ENCODE measurements at places on chromosomes 6 and 20.

- DNase-seq, result no peak
Measured at GRCh38 chr6:168871642-168872315, 381.9 kb downstream of the THBS2 start.

DNA sequence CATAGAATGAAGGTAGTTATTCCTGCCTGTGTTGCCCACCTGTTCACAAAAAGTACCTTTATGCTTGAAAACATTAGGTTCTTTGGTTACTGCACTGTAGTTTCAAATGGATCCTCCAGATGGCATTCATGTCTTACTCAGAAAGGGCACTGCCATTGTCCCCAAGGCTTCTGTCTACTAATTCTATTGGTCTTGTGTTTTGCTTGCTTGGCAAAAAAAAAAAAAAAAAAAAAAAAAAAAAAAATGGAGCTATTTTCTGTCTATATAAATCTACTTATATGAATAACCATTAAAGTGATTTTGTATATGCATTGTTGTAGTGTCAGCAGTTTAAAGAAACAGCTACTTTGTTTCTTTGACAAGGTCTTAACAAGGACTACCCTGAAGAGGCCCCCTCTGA is 12.7 kb upstream of the EFHC1 start:
- no peak for DNase-seq

DNA sequence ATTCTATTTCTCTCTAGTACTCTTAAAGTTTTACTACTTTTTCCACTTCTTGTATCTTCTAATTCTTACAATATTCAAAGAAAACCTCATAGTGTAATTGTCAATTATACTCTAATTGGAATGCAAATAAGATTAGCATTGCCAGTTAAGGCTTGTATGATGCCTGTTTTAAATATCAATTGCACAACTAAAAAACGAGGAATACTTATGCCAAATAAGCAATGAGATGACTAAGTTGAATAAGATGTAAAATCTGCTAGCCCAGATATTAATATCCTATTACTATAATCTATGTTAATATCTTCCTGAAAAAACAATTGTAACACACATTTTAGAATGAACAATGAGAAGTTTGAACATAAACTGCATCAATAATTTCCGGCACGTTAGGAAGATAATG is 13.3 kb upstream of the AKAP7 start:
- no peak for DNase-seq

DNA sequence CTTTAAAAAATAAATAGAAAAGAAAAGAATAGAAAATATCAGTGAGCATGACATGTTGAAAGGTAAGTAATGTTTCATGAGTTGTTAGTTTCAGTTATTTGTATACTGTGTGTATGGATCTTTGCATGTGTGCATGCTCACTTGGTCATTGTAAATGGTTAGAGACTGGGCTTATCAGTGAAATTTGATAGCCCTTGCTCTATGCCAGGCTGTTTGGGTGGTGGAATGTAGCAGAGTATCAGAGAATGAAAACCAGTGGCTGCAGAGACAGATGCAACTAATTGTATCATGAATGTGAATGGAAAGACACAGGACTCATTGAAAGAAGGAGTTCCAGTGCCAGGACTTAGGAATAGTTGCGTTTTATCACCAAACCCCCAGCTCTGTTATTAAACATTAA is 4.2 kb downstream of the GSTA2 start:
- no peak for DNase-seq

DNA sequence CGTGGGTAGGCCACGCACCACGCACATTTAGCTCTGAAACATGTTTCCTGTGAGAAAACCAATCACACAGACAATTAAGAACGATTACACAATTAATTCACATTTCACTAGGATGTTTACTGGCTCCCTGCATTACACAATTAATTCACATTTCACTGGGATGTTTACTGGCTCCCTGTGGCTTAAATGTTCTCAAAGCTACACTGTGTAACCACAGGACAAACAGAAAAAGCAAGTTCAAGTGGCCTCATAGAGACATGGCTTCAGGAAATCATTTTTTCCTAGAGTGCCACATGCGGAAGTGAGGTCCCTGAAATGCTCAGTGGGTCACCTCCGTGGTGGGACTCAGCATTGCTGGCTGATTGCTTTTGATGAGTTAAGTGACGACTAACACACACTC is 61.7 kb upstream of the XRN2 start:
- DNase-seq, result no peak
